ENCODE measurements at places on chromosomes 12 and 14.

- no peak for DNase-seq
Measured at GRCh38 chr12:123410041-123410412, 26.1 kb downstream of the KMT5A start.

DNA sequence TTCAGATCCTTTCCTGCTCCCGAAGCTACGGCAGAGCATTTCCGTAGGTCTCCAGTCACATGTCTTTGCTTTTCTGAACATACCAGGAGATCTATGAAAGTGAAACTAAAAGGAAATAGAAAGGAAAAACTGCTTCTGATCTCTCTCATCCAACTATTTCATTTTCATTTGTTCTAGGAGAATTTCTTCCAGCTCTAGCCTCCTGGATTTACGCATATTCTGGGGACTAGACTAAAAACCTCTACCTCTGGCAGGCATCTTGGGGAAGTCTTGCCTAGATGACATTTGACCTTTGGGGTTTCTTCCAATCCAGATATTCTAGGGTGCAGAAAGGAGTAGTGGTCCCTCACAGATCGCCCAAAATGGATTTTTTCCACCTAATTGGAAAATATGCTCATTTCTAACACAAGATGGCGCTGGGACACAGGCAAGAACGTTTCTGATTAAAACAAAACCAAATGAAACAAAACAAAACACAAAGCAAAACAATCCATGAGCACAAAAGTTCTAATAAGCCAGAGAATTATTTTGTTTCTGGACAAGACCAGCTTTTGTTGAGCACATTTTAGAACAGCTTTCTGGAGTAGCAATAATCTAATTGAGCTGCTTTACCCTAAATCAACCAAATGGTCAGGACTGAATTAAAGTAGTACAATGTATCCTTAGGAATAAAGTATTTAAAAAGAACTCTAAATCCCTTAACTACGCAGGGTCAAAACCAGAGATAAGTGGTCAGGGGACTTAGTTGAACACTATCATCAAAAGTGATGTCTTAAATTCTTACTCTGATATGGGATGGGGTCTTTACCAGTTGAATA, 12.3 kb upstream of the PARP11 start:
- DNase-seq = peak; percentile 46

GRCh38 chr12:10405294-10405693, 4.3 kb downstream of the KLRC4 start:
- DNase-seq = no peak

DNA sequence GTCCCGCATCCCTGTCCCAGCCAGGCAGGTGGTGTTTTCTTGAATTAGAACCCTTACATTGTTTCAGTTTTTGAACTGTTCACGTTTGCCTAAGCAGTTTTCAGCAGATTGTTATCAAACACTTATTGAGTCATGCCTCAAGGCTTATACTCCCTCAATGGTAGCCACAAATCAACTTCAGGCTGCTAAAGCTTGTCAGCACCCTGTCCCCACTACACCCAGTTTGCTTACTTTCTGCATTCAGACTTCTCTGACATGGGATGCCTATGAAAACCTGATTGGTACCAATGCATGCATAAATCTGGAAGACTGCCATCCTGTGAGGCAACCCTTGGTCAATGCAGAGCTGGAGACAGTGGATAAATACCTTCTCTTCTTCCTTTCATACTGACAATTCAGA, 225.4 kb downstream of the BTG1 start:
- no peak for DNase-seq

GRCh38 chr14:49220492-49220891, 365.7 kb downstream of the RPS29 start:
- DNase-seq = no peak

DNA sequence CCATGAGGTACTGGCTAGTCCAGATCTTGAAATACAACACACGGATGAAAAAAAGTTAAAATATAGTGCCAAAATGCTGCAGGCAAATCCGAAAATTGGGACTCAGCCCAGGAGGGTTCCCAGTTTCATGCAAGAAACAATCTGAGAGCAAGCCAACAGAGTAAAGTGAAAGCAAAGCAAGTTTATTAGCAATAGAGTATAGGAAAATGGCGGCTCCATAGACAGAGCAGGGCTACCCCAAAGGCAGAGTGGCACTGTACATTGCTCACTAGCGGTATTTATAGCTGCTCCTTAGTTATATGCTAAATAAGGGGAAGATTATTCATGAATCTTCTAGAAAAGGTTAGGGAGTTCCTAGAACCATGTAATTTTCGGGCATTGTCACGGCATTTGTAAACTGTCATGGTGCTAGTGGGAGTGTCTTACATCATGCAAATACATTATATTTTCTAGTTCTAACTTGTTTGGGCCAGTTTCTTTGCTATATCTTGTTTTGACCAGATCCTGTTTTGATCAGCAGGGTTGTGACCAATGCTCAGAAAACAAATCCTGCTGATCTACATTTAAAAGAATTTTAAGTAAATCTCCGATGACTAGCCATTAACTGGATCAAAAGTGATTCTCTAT, 29.1 kb downstream of the RECQL start:
- DNase-seq = no peak

GRCh38 chr12:124689631-124690030, 122.2 kb upstream of the NCOR2 start:
- DNase-seq = no peak

DNA sequence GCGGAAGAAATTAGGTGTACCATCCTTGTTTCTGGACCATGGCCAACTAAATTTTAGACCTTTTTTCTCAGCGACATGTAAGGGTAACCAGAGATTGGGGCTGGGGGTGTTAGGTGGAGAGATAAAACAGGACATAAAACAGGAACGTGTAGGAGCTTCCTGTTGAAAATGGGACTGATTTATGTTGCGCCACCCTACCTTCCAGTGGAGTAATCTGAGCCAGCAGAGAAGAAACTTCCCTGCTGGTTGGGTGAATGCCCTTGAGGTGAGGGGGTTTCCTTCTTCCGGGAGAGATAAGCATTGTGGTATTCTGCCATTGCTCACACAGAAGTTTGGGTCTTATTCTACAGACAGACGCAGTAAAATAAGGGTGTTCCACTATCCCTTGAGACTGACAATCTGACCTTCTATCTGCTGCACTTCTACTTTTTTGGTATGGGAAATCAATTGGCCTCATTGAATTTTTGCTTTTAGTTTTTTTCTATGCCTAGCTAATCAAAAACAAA, 417.6 kb downstream of the PCNX1 start:
- no peak for DNase-seq
